ENCODE measurements at places on chromosomes 13 and 19. TPM values are rescaled to one million over a fixed set of nuclear protein-coding genes. Genes with fewer than 3 reads are reported as not detected.

DNA sequence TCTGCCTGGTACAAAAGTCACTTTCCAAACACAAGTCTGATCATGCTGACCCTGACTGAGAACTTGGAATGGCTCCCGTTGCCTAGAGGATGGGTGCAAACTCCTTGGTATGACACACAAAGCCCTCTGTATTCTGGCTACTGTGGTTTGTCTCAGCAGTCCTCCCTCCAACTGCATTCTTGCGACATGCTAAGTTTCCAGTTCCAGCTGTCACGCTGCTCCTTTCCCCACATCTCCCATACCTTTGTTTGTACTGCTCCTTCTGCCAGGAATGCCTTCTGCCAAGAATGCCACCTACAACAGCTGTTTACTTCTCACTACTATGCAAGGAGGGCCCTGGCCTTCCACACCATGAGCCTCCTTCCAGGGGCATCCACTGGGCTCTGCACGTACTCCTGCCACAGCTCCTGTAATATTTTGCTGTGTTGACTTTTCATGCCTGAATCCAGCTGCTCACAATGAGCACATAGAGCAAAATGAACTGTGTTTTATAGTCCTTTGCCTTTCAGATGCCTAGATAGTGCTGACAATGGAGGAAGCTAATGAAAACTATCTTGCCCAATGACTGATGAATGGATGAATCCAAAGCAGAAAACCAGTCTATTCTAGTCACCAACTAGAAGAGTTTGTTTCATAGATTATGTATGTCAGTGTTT lies 543.7 kb downstream of the EFNB2 start:
- H3K4me1 ChIP-seq, result peaks cover 9% of the 10 kb centered on the region
- peak overlapping the region; percentile 24 for H3K27ac ChIP-seq
- no peaks in the 10 kb centered on the region for H3K36me3 ChIP-seq
- H3K27me3 ChIP-seq, result no peaks in the 10 kb centered on the region

GRCh38 chr13:32016631-32017030 lies 14.9 kb upstream of the FRY start:
- no peaks in the 10 kb centered on the region for H3K36me3 ChIP-seq
- H3K27ac ChIP-seq, result no peak overlapping the region

- peaks cover 6% of the 10 kb centered on the region for H3K4me1 ChIP-seq
- H3K4me3 ChIP-seq, result no peak overlapping the region
- no peak overlapping the region for H3K27ac ChIP-seq
- peaks cover 30% of the 10 kb centered on the region for H3K36me3 ChIP-seq
Measured at GRCh38 chr19:4352701-4353121, 9.3 kb downstream of the MPND start.

The CFAP97D2 gene
- total RNA-seq, result not detected

The TMEM86B gene
- total RNA-seq, result 4.9 TPM

The TSKS gene
- total RNA-seq, result not detected

- H3K27me3 ChIP-seq, result no peaks in the 10 kb centered on the region
- peaks cover 77% of the 10 kb centered on the region for H3K36me3 ChIP-seq
- no peak overlapping the region for H3K4me3 ChIP-seq
- no peak overlapping the region for H3K27ac ChIP-seq
- no peaks in the 10 kb centered on the region for H3K4me1 ChIP-seq
- DNase-seq, result no peak
Measured at GRCh38 chr19:43731846-43732245, 16.0 kb downstream of the IRGC start.

The BEST2 gene
- total RNA-seq, result 62.0 TPM

DNA sequence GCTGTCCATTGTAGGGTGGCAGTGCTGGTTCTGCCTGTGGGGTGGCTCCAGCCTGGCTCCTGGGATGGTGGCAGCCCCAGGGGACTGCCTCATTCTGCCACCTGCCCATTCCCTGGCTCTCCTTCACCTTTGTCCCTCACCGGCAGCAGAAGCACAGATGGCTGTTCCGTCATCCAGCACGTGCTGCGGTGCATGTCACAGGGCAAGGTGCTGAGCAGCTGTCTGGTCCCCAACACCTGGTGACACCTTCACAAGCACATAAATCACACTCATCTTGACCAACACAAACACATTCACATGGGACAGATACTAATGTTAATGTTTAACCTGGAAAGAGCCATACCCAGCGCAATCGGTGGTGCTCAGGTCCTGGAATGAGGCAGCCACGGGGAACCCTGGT lies 126.8 kb downstream of the UQCRFS1 start:
- no peak for DNase-seq
- peaks cover 2% of the 10 kb centered on the region for H3K4me1 ChIP-seq
- no peak overlapping the region for H3K4me3 ChIP-seq

The RNF113B gene
- not detected for total RNA-seq

DNA sequence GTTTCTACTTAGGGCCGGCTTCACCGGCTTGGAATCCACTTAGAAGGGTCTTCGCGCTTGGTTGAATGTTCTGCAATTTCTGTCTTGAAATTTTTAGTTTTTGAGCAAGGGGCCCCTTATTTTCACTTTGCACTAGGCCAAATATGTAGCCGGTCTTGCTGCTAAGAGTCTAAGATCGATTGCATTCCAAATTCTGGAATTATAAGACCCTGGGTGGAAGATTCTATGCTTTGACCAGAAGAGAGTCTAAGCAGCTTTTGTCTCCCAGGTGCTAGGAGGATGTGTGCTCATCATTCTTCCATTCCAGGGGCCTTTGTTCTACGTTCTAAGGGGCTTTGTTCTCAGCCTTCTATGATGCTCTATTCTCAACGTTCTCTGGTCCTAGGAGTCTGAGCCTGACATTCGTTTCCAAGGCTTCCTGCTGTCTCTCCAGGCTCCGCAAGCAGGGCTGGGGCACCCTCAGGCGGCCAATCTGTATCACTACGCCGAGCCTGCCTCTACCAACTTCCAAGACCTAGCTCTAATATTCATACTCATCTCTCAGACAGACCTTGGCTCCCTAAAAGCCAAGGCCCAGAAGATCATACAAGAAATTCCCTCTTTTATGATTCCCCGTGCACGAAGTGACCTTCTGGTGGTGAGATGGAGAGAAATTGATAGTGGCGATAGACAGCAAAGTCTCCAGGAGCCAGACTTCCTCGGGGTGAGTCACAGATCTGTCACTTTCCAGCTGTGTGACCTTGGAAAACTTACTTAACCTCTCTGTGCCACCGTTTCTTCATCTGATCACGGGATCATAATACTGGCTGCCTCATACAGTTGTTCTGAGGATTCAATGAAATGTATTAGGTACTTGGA lies 982 bp upstream of the DACT3 start:
- peaks cover 26% of the 10 kb centered on the region for H3K4me1 ChIP-seq
- H3K4me3 ChIP-seq, result peak overlapping the region; percentile 65
- H3K27me3 ChIP-seq, result peaks cover 28% of the 10 kb centered on the region
- DNase-seq, result peak; percentile 89
- no peaks in the 10 kb centered on the region for H3K36me3 ChIP-seq

- H3K27me3 ChIP-seq, result no peaks in the 10 kb centered on the region
- H3K36me3 ChIP-seq, result peaks cover under 1% of the 10 kb centered on the region
- peaks cover 37% of the 10 kb centered on the region for H3K4me1 ChIP-seq
- H3K4me3 ChIP-seq, result peak overlapping the region; percentile 53
- DNase-seq, result no peak
Measured at GRCh38 chr13:48411841-48412531, 927 bp downstream of the LPAR6 start.

The PSG1 gene
- not detected for total RNA-seq

- H3K4me3 ChIP-seq, result no peak overlapping the region
- no peaks in the 10 kb centered on the region for H3K36me3 ChIP-seq
- no peaks in the 10 kb centered on the region for H3K4me1 ChIP-seq
- no peaks in the 10 kb centered on the region for H3K27me3 ChIP-seq
Measured at GRCh38 chr13:27022571-27023311, 148.9 kb downstream of the USP12 start.

The PRTN3 gene
- total RNA-seq, result not detected

DNA sequence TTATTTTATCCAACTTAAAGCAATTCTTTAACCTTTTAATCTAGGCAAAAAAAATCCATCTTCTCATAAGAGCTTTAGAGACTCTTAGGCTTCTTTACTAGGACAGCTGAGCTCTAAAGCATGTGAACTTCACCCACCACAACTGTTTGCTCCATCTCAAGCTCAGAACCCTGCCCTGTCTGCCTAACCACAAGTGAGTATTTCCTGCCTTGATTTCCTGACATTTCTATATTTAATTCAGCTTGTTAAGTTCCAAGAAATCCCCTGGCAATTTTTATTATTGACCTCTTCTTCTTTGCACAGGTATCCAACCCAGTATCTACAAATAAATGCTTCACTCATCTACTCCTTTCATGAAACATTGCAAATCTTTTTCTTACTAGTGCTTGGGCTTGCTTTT lies 21.1 kb upstream of the CEACAM21 start:
- H3K27ac ChIP-seq, result no peak overlapping the region
- no peaks in the 10 kb centered on the region for H3K36me3 ChIP-seq
- H3K27me3 ChIP-seq, result peaks cover 35% of the 10 kb centered on the region
- no peaks in the 10 kb centered on the region for H3K4me1 ChIP-seq

DNA sequence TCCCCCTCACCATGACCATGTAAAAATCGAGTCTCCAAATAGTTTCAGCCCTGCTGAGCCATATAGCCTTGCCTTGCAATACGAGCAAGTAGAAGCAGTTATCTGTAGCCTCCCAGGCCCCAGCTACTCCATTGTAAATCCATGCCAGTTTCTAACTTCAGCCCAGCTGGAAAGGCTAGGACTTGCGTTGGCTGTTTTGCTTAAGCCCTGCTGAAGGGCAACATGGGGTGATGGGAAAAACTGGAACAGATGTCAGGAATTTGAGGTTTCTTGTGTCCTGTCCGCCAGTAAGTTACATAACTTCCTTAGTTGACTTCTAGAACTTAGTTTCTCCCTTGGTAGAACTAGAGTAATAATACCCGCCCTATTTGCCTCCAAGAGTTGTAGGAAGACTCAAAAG lies 216.0 kb upstream of the SERP2 start:
- peaks cover 32% of the 10 kb centered on the region for H3K4me1 ChIP-seq
- no peaks in the 10 kb centered on the region for H3K36me3 ChIP-seq
- no peak for DNase-seq
- H3K27me3 ChIP-seq, result no peaks in the 10 kb centered on the region

- no peaks in the 10 kb centered on the region for H3K27me3 ChIP-seq
- H3K4me3 ChIP-seq, result peak overlapping the region; percentile 80
- DNase-seq, result no peak
- peaks cover 41% of the 10 kb centered on the region for H3K4me1 ChIP-seq
Measured at GRCh38 chr19:12802267-12803106, 618 bp downstream of the THSD8 start.

The ANKLE1 gene
- 0.30 TPM for total RNA-seq

DNA sequence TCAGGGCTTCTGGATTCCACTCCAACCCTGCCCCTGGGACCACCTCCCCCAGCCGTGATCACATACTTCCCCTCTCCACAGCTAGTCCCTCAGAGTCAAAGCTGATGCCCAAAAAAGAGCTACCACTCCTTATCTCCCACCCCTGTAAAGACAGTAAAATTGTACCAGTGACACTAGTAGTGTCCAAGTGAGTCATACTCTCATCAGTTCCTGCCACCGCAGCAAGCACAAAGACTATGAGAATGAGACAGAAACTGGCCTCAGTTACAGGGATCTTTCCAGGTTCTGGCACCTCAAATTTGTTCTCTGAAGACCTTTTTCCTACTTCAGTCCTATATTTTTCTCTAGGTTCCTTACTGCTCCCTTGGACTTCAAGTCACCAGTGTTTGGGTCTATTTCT lies 144.2 kb downstream of the SPRY2 start:
- no peaks in the 10 kb centered on the region for H3K36me3 ChIP-seq
- no peak overlapping the region for H3K27ac ChIP-seq
- no peaks in the 10 kb centered on the region for H3K27me3 ChIP-seq

Measured in suprapubic skin (tissue), 4 donors.